Stimulated activated CD4-positive, alpha-beta T cell treated with anti-CD3 and anti-CD28 coated beads, Interleukin-4, amount 100 ng/mL, for 1 hour (primary cell): ENCODE measurements at places on chromosomes 3 and 15.

DNA sequence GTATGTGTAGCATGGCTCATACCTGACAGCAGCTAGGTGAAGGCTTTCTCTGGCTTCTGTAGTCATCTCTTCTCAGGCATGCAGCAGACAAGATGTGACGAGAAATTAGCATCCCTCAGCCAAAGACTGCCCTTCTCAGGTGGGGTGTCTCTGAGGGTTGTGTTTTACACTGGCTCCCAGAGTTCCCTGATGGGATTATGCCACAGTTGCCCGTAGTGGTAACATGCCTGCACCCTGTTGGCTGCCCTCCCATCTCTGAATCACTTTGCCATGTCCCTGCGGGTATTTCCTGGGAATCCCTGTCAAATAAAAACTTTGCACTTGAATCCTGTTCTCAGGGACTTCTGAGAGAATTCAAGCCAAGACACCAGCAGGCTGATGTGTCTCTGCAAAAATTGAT lies 70.5 kb downstream of the LRTM1 start:
- DNase-seq: no peak

GRCh38 chr3:152968388-152969024 lies 133.6 kb downstream of the P2RY1 start:
- DNase-seq: no peak

- no peak for DNase-seq
Measured at GRCh38 chr3:72537448-72537847, 310.8 kb downstream of the SHQ1 start.

DNA sequence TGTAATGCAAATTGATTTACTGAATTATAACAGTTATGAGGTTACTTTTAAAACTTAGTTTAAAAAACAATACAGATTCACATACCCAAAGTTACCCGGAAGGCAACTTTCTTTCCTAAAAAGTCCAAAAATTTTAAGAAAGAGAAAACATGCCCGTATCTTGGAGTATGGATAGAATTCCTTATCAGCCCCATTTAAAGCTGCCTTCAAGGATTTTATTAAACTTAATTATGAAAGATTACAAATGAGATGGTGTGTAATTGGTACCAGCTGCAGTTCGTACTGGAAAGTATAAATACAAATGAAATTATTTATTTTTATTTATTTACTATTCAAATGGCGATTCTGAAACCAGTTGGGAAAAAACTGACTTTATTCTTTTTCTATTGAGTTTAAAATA lies 39.4 kb downstream of the SATB1 start:
- no peak for DNase-seq

DNA sequence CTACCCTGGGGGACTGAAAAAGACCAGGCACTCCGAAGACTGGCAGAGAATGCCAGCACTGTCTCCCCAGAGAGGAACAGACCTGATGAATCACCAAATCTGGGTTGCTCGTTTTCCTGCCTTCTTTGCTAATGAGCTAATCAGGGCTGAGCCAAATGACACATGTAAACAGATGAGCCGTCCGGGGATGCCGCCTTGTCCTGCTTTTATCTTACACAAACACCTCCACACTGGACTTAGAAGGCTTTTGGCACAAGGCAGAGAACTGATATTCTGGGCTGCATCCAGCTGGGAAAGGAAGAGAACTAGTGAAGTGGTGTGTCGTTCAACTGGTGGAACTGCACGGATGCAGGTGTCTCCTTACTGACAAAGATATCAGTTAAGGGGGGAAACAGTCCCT lies 88.1 kb downstream of the MECOM start:
- no peak for DNase-seq

DNA sequence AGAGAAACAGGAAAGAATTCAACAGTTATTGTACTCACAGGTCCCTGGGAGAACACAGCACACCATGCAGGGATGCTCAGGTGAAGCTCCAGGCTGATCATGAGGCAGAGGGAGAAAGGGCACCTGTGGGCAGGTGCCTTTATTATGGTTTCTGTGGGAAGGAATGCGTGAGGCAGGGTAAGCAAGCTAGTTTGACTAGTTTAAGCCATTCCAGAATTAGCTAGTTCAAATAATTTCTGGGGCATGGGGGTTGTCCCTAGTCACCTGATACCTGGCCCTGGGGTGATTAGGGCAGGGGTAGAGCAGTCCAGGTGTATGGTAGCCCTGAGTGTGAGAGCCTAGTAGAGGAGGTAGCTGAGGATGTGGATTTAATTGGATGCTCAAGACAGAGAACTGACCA lies 47.9 kb upstream of the DCLK3 start:
- no peak for DNase-seq

DNA sequence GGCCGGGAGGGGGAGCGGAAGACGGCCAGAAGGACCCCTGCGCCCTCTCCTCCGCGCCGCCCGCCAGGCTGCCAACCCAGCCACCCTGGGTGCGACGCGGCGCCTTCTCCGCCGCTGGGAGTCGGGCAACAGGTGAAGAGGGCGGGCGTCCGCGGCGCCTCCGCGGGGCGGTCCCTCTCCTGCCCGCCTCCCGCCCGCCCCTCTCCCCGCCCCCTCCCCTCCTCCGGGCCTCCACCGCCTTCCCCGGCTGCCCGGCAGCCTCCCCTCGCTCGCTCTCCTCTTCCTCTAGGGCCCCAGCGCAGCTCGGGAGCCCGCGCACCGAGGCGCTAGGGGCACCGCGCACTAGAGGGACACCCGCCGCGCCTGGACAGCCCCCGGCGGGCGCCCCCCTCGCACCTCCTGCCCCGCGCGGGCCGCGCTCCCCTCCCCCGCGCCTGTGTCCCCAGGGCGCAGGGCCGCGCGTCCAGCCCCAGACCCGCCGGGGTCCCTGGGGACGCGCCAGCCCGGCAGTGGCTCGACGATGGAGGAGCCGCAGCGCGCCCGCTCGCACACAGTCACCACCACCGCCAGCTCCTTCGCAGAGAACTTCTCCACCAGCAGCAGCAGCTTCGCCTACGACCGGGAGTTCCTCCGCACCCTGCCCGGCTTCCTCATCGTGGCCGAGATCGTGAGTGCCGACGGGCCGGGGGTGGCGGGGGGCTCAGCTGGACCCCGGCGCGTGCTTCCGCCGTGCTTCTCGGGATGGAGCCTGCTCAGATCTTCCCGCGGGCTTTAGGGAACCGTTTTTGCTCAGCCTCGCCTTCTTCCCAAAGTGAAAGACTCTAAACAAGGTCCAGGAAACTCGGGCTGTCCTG lies at the start of gene CMTM8:
Gene CMTM8, plus strand, starts transcription at position 228 of the 854 bp plus-strand sequence. Its CDS starts 293 bp downstream, at position 521.
- DNase-seq: peak; percentile 69

- DNase-seq: no peak
Measured at GRCh38 chr3:185103359-185104127, 49.3 kb downstream of the C3orf70 start.

GRCh38 chr3:119880966-119881365 lies 99.1 kb downstream of the NR1I2 start:
- DNase-seq: no peak

GRCh38 chr3:194256040-194256945 lies 94.8 kb downstream of the CPN2 start:
- no peak for DNase-seq

GRCh38 chr3:133479895-133480669 lies 80.2 kb downstream of the BFSP2 start:
- DNase-seq: no peak
